Small intestine (tissue), 16 donors: ENCODE measurements at places on chromosomes 13 and 19. TPM values are rescaled to one million over a fixed set of nuclear protein-coding genes. Genes with fewer than 3 reads are reported as not detected.

- H3K4me3 ChIP-seq: no peak overlapping the region
- no peak overlapping the region for H3K27ac ChIP-seq
- no peak for DNase-seq
- peaks cover 21% of the 10 kb centered on the region for H3K27me3 ChIP-seq
- H3K36me3 ChIP-seq: no peaks in the 10 kb centered on the region
These were observed 7.6 kb downstream of the F7 start for GRCh38 chr13:113112893-113113845.

GRCh38 chr13:35957996-35958395 is 173.2 kb downstream of the DCLK1 start:
- no peaks in the 10 kb centered on the region for H3K36me3 ChIP-seq
- no peak overlapping the region for H3K27ac ChIP-seq
- H3K4me3 ChIP-seq: no peak overlapping the region
- no peaks in the 10 kb centered on the region for H3K4me1 ChIP-seq

- H3K27ac ChIP-seq: no peak overlapping the region
- no peaks in the 10 kb centered on the region for H3K36me3 ChIP-seq
- DNase-seq: no peak
- H3K27me3 ChIP-seq: peaks cover 2% of the 10 kb centered on the region
- no peak overlapping the region for H3K4me3 ChIP-seq
These were observed 416.1 kb downstream of the ZNF536 start for GRCh38 chr19:30788105-30788765.

GRCh38 chr19:1818549-1819195 is 6.6 kb upstream of the ATP8B3 start:
- no peak overlapping the region for H3K27ac ChIP-seq
- no peaks in the 10 kb centered on the region for H3K4me1 ChIP-seq
- H3K36me3 ChIP-seq: peaks cover 37% of the 10 kb centered on the region
- H3K27me3 ChIP-seq: no peaks in the 10 kb centered on the region

DNA sequence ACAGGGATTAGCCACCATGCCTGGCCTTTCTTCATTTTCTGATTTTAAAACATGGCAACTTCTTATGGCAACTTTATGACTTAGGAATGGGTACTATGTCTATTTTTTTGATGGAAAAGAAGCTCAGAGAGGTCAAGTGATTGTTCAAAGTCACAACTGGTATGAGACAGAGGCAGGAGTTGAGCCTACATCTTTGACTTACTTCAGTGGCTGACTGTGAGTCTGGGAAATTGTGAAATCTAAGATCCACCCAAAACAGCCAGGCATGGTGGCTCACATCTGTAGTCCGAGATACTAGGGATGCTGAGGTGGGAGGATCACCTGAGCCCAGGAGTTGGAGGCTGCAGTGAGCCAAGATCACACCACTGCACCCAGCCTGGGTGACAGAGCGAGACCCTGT is 2.4 kb upstream of the ACTL9 start:
- no peak for DNase-seq
- no peak overlapping the region for H3K27ac ChIP-seq
- no peaks in the 10 kb centered on the region for H3K4me1 ChIP-seq
- no peaks in the 10 kb centered on the region for H3K27me3 ChIP-seq

Gene TRIM13
- polyA plus RNA-seq: 10.9 TPM
